Spinal cord (tissue), 10 donors: ENCODE measurements at places on chromosomes 11 and 22. TPM values are rescaled to one million over a fixed set of nuclear protein-coding genes. Genes with fewer than 3 reads are reported as not detected.
A peak's percentile ranks its signal among the peaks of the same experiment; 100 is the strongest.

GRCh38 chr11:4465407-4465806 is 16.3 kb downstream of the OR52K2 start:
- no peak for DNase-seq

DNA sequence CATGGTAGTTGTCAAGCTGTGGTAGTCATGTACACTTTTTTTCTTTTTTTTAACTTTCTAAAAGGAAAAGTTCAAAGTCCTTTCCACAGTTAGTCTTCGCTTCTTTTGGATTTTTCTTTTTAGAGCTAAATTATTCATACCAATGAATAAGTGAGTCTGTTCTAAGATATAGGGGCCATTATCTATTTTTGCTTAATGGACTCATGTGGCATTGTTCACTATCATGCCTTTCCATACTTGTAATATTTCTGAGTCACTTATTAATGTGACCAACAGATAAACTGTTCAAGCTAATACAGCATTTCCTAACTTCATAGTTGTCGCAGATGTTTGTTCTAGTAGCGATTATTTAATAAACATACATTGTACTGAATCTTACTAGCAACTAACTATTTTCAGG is 8.0 kb upstream of the B3GNT6 start:
- DNase-seq = no peak

- DNase-seq = no peak
Measured at GRCh38 chr11:17790453-17790852, 55.9 kb downstream of the KCNC1 start.

DNA sequence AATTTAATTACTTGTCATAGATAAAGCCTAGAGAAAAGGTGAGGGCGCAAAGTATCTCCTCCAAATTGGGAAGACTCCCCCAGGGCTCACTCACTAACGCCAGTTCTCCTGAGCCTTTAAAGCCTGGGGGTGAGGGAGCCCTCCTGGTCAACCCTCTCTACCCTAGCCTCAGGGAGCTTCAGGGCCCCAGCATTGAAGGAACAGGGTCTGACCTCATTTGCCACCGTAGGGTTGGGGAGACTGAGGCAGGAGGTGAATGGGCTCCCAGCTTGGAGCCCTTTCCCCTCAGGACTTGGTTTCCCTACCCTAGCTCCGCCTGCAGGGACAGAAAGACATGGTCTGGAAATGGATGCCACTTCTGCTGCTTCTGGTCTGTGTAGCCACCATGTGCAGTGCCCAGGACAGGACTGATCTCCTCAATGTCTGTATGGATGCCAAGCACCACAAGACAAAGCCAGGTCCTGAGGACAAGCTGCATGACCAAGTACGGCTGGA is 1.7 kb downstream of the FOLR2 start:
- no peak for DNase-seq

DNA sequence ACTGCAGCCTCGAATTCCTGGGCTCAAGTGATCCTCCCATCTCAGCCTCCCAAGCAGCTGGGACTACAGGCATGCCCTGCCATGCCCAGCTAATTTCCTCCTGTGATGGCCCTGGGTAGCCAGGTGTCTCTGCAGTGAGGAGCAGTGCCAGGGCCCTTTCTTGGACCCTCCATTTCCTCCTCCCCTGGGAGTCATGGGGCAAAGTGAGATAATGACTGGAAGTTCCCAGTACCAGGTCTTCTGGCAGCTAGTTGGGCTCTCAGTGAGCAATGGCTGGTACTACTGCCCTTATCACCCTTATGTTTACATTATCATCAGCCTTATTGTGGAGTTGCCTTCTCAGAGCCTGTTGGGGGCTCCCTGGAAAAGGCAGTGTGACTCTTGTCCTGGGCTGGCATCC is 17.6 kb downstream of the DAGLA start:
- no peak for DNase-seq

GRCh38 chr22:17412232-17412631 is 43.0 kb downstream of the CECR2 start:
- DNase-seq = peak; percentile 57

- DNase-seq = no peak
Measured at GRCh38 chr11:17770048-17770652, 35.6 kb downstream of the KCNC1 start.

- DNase-seq = no peak
Measured at GRCh38 chr11:131281316-131281715, 89.1 kb upstream of the NTM start.

GRCh38 chr11:14519597-14519916 is 629 bp downstream of the PSMA1 start:
- DNase-seq = no peak

DNA sequence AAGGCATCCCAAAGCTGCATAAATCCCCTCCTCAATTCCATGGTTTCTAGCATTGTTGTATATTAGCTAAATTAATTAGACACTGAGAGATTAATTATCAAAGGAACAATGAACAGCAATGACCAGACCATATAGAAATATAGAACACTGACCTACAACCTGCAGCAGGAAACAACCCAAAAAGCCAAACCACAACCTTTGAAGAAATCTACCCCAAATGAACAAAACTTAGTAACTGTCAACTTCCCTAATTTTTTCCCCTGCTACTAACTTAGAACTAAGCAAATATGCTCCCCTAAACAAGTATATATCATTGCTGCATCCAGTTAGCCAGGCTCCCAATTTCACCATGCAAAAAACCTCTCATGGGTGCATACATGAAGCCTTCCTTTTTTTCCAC is 268.0 kb upstream of the ANO3 start:
- no peak for DNase-seq

DNA sequence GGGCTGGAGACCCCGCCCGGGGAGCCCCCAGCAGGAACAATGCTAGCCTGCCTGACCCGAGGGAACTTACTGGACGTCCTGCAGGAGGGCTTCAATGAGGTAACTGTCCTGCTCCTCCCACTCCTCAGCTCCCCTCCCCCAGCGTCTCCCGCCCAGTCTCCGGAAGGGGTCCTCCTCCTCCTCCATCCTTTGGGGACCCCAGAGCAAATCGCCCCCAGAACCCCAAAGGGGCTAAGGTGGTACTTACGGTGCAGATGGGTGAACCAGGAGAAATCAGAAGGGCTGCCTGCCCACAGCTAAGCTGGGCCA is 272 bp downstream of the DIXDC1 start:
- no peak for DNase-seq

DNA sequence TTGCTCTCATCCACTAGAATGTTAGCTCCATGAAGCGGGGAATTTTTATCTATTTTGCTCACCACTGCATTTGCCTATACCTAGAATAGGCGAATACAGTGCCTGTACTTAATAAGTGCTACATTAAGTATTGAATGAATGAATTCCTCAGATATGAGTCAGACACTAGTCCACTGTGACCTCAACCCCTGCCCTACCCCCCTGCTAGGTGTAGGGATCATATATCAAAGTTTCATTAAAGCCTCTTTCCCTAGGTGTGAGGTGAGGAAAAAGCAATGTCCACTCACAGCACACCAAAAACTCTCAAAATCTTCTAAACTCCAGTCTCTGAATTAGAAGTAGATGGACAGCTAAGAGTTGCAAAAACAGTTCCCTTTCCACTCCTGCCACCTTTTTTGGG is 9.8 kb upstream of the PSMA1 start:
- no peak for DNase-seq

- DNase-seq = no peak
Measured at GRCh38 chr22:23649071-23649501, 17.0 kb upstream of the DRICH1 start.

DNA sequence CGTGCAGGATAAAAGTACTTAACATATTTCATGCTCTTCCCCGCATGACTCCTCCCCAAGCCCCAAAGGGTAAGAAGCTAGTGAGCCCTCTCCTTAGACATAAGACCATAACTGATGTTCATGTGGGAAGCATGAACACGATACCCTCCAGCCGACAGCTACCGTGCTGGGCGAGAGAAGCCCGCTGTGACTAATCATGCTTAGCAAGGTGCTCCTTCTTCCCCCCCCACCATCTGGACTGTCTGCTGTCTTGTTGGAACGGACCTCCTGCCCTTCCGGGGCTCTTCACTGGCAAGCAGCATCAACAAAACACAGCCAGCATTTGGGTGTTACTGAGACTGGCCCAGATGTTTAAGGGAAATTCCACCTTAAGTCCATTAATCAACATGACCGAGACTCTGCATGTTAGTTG is 200.6 kb downstream of the DBX1 start:
- DNase-seq = no peak

- DNase-seq = peak; percentile 24
Measured at GRCh38 chr11:95521133-95521542, 268.4 kb downstream of the FAM76B start.

DNA sequence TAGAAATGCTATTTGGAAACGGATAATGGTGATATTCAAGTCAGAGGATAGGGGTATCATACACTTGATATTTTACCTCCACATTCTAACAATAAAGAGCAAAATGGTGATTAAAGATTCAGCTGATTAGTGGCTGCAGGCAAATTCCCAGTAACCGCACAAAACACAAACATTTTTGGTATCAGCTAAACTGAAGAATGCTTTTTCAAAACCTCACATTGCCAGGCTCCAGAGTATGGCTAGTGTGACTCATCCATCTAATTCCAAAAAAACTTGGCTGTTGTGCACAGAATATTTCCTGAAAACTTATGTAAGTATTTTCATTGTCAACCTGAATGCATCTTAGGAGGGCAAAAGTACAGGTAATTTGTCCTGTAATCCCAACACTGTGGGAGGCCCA is 10.9 kb downstream of the SRPRA start:
- DNase-seq = no peak

DNA sequence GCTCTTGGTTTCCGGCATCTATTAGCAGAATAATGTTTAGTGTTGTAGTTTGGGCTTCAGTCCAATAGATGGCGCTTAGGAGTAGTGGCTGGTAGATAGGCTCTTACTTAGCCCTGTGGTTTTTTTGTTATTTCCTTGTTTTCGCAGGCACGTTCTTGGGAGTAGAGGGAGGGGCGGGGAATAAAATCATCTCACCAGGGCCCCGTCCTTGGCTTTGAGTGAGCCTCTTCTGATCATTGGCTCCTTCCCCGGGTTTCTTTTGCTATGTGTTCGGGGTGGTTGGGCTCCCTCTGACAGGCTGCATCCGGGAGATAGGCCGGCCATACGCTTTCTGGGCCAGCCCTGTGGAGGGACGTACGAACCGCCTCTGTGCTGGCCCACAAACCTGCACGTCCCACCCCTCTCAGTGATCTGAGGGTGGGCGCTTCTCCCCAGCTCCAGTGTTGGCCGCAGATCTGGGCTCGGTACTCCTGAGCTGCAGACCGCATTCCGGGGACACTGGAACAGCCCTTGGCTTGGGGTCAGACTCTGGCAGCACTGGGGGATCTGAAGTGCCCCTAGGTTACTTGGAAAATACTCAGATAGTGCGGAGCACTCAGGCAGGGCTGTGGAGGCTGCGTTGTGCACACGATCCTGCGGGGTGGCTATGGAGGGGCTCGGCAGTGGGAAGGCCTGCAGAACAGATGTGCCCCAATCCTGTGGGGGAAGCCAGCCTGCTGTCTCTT is 217.0 kb downstream of the DYNC2H1 start:
- DNase-seq = no peak

GRCh38 chr11:111923351-111923788 is 4.7 kb downstream of the C11orf52 start:
- no peak for DNase-seq

DNA sequence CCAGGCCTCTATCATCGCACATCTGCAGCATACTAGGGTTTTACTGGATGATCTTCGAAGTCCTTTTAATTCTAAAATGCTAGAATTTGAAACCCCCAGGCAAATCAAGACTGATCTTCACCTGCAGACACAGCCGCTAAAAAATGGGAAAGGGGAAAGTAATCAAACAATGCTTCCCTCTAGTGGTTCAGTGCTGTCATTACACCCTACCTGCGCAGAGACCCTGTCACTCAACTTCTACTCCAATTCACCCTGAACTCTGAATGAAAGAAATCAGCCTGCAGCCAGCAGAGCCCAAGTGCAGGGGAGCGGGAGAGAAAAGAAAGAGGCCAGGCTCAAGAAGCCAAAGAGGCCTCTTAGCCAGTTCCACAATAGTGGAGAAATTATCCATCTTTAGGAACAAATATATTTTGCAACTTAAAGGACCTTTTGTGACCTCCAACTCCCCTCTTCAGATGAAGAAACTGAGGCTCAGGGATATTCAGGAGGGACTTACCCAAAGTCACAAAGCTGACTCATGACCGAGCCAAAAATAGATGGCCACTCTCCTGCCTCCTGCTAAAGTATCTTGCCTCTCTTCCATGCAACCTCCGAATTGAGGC is 33.0 kb downstream of the SERGEF start:
- DNase-seq = no peak

GRCh38 chr11:114228435-114229411 is 67.5 kb upstream of the NNMT start:
- DNase-seq = peak; percentile 70

DNA sequence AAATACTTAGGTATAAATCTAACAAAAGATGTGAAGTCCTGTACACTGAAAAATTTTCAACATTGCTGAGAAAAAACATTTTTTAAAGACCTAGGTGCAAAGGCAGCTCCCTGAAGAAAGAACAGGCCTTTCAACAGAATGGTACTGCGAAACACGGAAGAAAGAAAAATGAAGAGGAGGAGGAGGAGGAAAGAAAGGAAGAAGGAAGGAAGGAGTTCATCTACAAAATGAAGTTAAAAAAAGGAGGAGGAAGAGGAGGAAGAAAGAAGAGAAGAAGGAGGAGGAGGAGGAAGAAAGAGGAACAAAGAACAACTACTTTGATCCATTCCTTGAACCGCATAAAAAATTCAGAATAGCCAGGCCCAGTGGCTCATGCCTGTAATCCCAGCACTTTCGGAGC is 29.5 kb downstream of the DGCR2 start:
- DNase-seq = no peak

DNA sequence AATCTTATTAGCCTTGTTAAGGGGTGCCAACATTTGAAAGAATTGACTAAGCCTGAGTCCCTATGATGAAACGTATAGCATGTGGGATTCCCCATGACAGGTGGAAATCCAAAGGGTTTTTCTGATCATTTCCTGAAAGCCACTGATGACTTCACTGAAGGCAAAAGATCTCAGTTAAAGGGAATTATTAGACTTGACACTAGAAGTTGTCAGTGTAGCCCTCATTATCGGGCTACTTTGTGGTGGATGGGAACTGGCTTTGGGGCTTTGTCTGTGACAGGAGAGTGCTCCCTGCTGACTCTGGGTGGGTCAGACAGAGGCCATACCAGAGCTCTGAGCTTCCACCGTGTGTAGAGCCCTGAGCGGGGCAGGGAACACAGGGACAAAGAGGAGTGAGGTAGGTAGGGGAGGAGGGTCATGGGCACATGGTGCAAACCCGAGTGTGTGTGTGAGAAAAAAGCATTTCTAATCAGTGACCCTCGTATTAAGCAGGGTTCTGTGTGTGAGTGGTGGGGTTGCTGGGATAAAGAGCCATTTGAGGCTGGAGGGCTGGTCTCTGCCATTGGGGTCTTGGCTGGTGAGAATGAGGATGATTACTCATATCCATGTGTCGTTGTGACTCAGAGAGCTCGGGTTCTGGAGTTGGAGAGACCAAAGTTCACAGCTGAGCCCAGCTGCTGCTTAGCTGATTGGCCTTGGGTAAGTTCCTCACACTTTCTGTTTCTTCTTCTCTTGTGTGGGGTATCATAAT is 101.1 kb downstream of the GRIK4 start:
- DNase-seq = no peak

GRCh38 chr11:20021212-20021611 is 139.1 kb downstream of the DBX1 start:
- DNase-seq = no peak

Gene CLDN5
- 203 TPM for total RNA-seq

Gene OR51I1
- total RNA-seq = 0.28 TPM

Gene FAM111B
- total RNA-seq = 10.5 TPM

Gene BACE1-AS
- total RNA-seq = 9.3 TPM

Gene TTC36
- total RNA-seq = 0.99 TPM

Gene SPDYC
- not detected for total RNA-seq
